NCI-H510A (cell line): ENCODE measurements at places on chromosomes 6 and 20.

DNA sequence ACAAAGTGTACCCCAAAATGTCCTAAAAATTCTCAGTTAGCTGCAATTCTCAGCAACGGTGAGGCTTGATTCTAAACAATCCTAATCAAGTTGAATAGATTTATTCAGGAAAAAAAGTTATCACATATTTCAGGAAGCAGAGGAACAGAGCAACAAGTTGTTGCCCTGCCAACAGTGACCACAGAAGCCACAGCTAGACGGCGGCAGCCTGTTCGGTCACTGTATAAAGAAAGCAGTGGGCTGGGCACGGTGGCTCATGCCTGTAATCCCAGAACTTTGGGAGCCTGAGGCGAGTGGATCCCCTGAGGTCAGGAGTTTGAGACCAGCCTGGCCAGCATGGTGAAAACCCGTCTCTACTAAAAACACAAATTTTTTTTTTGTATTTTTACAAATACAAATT lies 171.2 kb upstream of the BMP5 start:
- DNase-seq, result no peak

GRCh38 chr6:166489301-166490155 lies 97.0 kb downstream of the RAMACL start:
- DNase-seq, result no peak

DNA sequence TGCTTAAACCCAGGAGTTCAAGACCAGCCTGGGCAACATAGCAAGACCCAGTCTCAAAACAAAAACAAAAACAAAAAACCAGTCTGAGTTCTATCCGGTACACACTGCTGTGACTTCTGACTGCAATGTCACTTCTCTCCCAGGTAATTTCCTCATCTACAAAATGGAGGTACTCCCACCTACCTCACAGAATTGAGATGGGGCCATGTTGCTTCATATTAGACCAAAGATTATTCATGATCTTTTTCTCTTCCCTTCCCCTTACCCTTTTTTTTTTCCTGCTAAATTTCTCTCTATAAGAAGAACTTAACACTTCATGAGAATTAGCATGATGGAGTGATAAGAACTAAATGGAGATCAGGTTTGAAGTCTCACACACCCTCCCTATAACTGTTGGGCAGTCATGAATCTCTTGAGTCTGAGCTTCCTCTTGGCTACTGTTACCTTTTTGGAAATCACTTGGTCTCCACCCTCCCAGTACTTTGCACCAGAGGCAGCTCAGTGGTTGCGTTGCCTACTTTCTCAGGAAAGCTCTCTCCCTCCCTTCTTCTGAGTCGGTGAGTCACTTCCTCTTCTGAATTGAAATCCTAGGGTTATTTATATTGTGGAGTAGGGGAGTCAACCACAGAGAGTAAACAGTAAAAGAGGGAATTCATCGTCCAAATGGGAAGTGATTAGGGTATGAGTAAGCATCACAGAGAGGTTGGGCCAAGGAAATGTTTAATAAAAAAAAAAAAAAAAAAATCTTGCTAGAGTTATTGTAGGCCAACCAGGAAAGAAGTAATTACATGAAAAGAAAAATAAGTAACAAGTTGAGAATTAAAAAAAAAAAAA lies 59.9 kb upstream of the MAP7 start:
- peak; percentile 19 for DNase-seq

- DNase-seq, result no peak
Measured at GRCh38 chr6:47241742-47242482, 67.8 kb downstream of the TNFRSF21 start.

DNA sequence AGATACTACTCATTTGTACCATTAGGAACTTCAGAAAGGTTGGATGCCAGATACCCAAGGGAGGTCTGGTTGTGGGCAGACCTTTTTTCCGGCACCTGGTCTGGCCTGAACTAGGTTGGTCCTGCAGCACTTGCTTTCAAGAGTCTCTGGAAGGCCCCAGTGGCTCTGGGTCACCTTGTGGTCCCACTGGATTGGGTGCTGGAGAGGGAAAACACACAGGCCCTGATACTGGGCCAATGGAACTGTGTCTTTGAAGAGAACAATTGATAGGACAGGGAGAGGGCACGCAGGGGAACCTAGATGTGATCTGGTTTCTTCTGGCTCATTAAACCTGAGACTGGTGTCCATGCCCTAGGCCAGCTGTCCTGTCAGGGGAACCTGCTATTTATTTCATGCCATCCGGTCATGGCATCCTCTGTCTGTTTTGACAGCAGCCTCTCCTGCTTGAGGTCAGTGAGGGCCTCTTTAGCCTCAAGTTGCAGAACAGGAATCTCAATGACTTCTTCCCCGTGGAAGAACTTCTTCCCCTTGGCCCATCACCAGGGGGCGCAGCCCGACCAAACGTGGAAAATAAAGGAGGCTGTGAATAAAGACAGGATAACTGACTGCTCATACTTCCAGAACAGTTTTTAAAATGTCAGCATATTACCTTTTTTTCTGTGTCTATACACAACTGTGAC lies 25.0 kb downstream of the TAF8 start:
- peak; percentile 90 for DNase-seq

DNA sequence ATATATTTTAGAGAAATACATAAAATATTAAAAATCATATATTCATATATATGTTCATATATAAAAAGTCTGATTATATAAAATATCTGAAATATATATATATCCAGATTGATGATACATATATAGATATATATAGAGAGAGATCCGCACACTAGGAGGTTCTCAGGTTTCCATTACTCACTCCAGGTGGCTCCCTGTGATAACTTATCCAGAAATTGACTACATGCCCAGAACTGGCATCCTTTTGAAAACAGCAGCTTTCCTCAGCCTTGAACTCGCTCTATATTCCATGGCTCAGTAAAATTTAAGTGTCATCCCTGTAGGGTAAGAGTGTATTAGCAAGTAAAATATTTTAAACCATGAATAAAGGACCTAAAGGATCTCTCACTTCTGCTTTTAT lies 206.8 kb downstream of the TINAG start:
- DNase-seq, result peak; percentile 9

DNA sequence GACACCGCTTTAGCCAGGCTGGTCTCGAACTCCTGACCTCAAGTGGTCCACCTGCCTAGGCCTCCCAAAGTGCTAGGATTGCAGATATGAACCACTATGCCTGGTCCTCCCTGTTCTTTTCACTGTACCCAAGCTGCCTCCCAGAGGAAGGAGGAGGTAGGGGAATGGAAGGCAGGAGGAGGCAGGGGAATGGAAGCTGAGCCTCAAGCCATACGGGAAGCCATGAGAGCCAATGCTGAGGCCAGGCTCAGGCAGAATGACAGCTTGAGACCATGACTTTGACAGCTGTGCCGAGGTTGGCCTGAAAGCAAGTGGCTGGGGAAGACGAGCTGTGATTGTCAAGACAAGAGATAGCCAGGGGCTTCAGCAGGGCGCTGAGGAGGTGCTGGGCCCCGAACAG lies 13.6 kb upstream of the ZNF335 start:
- DNase-seq, result no peak

GRCh38 chr20:16709017-16709416 lies 20.8 kb upstream of the SNRPB2 start:
- DNase-seq, result no peak

DNA sequence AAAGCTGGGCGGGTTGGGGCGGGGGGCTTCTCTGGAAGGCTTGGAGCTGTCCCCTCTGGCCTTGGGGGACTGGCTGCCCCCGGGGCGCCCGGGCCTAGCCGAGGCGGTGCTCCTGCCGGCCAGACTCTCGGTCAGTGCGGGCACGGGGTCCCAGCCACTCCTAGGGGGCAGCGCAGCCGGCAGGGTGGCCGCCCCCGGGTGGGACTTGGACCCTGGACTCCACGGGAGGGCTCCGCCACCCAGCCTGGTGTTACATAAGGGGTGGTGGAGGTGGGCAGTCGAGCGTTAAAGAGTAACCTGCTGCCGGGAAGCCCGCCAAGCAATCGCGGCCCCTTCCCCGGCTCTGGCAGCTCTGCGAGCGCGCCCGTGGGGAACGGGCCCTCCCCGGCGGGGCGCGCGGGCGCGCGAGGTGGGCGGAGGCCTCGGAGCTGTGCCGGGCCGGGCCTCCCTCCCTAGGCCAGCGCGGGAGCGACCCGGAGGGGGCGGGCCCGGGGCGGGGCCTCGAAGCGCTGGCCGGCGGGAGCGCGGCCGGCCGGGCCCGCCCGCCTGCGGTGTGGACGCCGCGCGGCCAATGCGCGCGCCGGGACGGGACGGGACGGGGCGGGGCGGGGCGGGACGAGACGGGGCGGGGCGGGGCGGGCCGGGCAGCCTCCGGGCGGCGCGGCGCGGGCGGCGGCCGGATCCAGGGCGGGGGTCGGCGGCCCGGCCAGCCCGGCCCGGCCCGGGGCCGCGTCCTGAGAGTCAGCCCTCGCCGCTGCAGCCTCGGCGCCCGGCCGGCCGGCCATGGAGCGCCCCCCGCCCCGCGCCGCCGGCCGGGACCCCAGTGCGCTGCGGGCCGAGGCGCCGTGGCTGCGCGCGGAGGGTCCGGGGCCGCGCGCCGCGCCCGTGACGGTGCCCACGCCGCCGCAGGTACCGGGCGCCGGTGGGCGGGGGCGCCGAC lies at the start of gene SLC2A4RG:
Gene SLC2A4RG (plus strand): TSS at position 647 of the 940 bp plus-strand sequence. CDS start 137 bp downstream, at position 784.
- peak; percentile 52 for DNase-seq

DNA sequence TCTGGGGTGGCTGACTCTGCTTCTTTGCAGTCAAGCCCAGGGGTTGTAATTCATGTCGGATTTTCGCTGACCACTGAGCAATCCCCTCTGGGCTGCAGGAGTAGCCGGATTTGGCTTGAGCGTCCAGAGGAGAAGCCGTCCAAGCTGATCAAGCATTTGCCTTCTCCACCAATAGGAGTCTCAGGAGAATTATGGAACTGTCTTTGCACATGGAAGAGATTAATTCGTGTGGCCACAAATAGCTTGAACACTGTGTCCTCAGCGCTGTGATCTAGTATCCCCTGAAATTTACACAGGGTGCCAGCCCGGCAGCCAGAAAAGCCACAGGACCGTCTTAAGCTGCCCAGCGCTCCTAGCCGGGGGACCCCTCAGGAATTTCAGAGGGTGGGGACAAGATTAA lies 37.1 kb downstream of the EYA2 start:
- DNase-seq, result no peak
